NCI-H2081 treated with DMSO at 0.1 percent for 48 hours (cell line): ENCODE measurements at places on chromosomes 1 and 21.

- no peak for DNase-seq
These were observed 43.1 kb downstream of the MROH9 start for GRCh38 chr1:170978371-170978910.

GRCh38 chr1:246182149-246182851 lies 324.8 kb downstream of the SMYD3 start:
- no peak for DNase-seq

DNA sequence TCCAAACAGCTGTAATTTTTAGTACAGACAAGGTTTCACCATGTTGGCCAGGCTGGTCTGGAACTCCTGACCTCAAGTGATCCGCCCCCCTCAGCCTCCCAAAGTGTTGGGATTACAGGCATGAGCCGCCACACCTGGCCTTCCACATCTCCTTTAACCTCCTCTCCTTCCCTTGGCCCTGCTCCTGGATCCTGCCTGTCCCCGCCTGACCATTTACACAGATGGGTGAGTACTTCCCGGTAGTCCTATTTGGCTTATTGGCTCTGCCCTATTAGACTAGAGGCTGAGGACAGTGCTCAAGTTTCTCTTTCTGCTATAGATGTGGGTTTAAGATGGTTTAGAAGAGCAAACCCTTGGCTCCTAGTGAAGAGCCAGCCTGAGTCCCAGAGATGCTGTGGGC lies 7.1 kb downstream of the PTPN7 start:
- no peak for DNase-seq

- no peak for DNase-seq
These were observed 618 bp downstream of the HNRNPR start for GRCh38 chr1:23343221-23344110.

DNA sequence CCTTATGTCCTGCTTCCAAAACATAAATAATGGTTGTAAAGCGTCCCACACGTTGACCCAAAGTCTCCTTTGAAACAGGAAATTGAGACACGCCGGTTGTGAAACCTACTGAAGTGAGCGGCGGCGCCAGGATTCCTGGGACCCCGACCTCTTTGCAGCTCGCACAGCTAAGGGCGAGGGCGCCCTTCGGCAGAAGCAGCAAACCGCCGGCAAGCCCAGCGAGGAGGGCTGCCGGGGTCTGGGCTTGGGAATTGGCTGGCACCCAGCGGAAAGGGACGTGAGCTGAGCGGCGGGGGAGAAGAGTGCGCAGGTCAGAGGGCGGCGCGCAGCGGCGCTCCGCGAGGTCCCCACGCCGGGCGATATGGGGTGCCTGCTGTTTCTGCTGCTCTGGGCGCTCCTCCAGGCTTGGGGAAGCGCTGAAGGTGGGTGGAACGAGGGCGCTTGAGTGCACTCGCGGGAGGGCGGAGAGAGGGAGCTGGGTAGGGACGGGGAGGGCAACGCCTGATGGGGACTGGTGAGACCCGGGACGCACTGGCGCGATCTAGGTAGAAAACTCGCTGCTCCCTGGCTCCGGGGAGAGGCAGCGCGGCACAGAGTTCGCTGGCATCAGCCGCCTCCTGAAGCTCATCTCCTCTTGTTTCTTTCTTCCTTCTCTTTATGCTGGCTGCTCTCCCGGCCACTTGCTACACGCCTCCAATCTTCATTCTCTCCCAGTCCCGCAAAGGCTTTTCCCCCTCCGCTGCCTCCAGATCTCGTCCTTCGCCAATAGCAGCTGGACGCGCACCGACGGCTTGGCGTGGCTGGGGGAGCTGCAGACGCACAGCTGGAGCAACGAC lies at the start of gene CD1D:
Gene CD1D (plus strand): TSS at position 155 of the 836 bp plus-strand sequence. CDS start 207 bp downstream, at position 362.
- DNase-seq = no peak

DNA sequence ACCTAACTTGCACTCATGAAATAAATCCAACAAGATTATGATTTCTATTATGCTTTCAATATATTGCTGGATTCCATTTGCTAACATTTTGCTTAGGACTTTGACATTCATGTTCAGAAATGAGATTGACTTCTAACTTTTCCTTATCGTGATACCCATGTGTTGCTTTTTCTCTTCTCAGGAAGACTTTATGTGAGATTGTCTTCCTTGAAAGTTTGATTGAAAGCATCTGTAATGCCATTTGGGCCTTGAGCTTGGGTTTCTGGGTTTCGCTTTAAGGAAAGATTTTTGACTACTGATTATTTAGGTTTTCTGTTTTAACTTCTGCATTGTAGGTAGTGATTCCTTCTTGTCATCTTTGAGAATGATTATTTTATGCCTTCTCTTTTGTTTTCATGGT lies 27.8 kb downstream of the AGMAT start:
- DNase-seq = no peak

GRCh38 chr1:31980835-31981455 lies 32.7 kb upstream of the KHDRBS1 start:
- no peak for DNase-seq

DNA sequence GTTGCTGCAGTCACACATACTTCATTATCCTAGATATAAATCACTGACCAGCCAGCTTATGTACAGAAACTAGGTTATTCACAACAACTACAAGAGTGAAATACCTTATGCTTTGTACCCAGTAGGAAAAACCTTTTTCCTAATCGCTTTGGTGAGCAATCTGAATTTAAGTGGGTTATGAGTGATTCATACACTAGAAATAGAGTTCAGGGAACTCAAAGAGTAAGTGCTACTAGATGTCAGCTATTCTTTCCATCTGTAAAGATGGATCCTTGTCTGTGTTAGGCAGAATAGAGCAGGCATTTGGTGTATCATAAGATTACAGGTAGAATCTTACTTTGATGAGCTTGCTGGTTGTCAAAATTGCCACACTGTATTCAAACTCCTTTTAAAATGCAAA lies 101.9 kb downstream of the ZNF644 start:
- no peak for DNase-seq
